Uterus (tissue), 4 donors: ENCODE measurements at places on chromosomes 7 and 10. TPM values are rescaled to one million over a fixed set of nuclear protein-coding genes. Genes with fewer than 3 reads are reported as not detected.

The LGI1 gene
- total RNA-seq, result not detected

The IFIT5 gene
- total RNA-seq, result 25.3 TPM

The FAM237B gene
- not detected for total RNA-seq

The GARIN1A gene
- not detected for total RNA-seq

The NKX1-2 gene
- total RNA-seq, result not detected

The PBLD gene
- total RNA-seq, result 0.88 TPM

- H3K4me1 ChIP-seq, result no peaks in the 10 kb centered on the region
- no peaks in the 10 kb centered on the region for H3K27me3 ChIP-seq
- H3K27ac ChIP-seq, result no peak overlapping the region
- no peak overlapping the region for H3K4me3 ChIP-seq
- H3K36me3 ChIP-seq, result no peaks in the 10 kb centered on the region
Measured at GRCh38 chr10:640673-641045, 48.8 kb downstream of the DIP2C start.

DNA sequence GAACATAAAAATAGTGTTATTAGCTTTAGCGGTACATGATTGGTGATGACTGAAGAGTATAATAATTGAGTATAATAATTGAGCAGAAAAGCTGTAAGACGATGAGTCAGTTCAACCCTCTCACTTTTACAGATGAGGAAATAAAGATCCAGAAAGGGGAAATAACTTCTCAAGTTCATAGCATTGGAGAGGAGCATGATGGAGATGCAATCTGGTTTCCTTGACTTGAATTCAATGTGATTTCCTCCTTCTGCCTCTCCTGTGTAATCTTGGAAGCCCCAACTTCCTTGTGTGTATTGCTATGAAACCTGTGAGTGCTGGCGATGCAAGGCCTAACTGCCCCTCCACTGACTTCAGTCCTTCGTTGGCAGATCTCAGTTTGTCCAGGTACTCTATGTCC is 265.1 kb downstream of the LRMDA start:
- H3K4me1 ChIP-seq, result no peaks in the 10 kb centered on the region
- DNase-seq, result no peak
- H3K27me3 ChIP-seq, result no peaks in the 10 kb centered on the region
- no peaks in the 10 kb centered on the region for H3K36me3 ChIP-seq
- H3K27ac ChIP-seq, result no peak overlapping the region
- no peak overlapping the region for H3K4me3 ChIP-seq

DNA sequence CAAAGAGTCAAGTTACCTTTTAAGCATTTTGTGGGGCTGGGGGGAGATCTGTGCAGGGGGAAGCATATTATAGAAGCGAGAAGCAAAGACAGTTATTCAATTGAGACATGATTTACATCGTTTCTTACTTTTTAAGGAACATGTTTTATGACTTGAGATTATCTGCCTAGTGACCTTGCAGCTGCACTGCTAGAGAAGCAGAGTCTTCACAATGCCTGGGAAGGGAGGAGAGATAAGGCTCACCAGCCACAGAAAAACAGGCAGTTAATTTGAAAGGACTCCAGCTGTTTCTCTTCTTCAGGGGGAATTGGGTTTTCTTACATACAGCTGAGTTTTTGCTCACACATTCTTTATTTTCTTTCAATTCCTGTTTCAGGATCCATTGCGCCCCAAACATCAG is 31.0 kb downstream of the PHYH start:
- DNase-seq, result no peak
- no peak overlapping the region for H3K4me3 ChIP-seq
- H3K27ac ChIP-seq, result no peak overlapping the region
- H3K27me3 ChIP-seq, result no peaks in the 10 kb centered on the region
- peaks cover 6% of the 10 kb centered on the region for H3K4me1 ChIP-seq

GRCh38 chr10:72736176-72736827 is 44.4 kb downstream of the MCU start:
- no peaks in the 10 kb centered on the region for H3K27me3 ChIP-seq
- H3K4me3 ChIP-seq, result no peak overlapping the region
- H3K4me1 ChIP-seq, result peaks cover 5% of the 10 kb centered on the region

GRCh38 chr7:122380992-122381391 is 76.4 kb upstream of the FEZF1 start:
- no peaks in the 10 kb centered on the region for H3K4me1 ChIP-seq
- no peak for DNase-seq
- H3K4me3 ChIP-seq, result no peak overlapping the region
- H3K36me3 ChIP-seq, result no peaks in the 10 kb centered on the region
- H3K27ac ChIP-seq, result no peak overlapping the region

DNA sequence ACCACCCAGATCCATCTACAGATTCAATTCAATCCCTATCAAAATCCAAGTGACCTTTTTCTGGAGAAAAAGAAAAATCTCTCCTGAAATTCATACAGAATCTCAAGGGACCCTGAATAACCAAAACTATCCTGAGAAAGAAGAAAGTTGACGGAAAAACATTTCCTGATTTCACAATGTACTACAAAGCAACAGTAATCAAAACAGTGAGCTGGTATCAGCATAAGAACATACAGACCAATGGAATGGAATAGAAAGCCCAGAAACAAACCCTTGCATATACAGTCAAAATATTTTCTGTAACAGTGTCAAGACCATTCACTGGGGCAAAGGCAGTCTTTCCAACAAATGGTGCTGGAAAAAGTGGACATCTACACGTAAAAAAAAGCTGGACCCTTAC is 89.9 kb downstream of the JMJD1C start:
- H3K27ac ChIP-seq, result no peak overlapping the region
- H3K36me3 ChIP-seq, result no peaks in the 10 kb centered on the region
- H3K27me3 ChIP-seq, result no peaks in the 10 kb centered on the region
- no peak overlapping the region for H3K4me3 ChIP-seq
- no peaks in the 10 kb centered on the region for H3K4me1 ChIP-seq
- DNase-seq, result no peak

DNA sequence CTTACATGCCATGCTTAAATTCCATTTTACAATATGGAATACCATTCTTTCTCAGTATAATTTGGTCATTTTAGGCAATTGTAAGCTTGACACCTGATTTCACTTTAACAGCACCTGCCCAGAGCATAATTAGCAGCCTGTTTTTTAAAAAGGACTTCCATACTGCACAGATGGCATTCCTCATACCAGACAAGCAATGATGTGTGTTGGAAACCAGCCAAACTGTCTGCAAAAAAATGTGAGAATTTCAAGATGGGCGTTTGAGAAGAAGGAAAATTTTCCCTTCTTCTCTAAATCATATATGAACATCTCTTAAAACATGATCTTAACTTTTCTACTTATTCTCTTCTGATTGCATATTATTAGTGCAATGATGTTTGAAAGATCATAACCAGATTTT is 40.4 kb upstream of the AGMO start:
- no peaks in the 10 kb centered on the region for H3K4me1 ChIP-seq
- no peaks in the 10 kb centered on the region for H3K27me3 ChIP-seq
- H3K27ac ChIP-seq, result no peak overlapping the region
- H3K4me3 ChIP-seq, result no peak overlapping the region
- no peak for DNase-seq

DNA sequence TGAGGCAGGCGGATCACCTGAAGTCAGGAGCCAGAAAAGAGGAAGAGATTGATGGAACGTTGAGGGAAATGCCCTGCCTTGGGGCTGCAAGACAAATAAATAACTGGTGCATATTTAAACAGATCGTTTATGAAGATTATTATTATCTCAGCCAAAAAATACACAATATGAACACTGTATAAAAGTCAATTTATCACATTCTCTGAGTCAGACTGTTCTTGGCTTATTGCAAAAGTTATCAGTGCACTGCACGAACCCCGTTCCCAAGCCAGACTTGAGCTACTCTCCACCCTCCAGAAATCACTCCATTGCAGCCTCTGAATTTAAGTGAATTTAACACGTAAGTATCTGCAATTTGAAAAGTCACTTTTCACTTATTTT is 1.6 kb downstream of the DNMBP start:
- no peaks in the 10 kb centered on the region for H3K27me3 ChIP-seq
- H3K4me1 ChIP-seq, result peaks cover 18% of the 10 kb centered on the region
- DNase-seq, result no peak
- no peaks in the 10 kb centered on the region for H3K36me3 ChIP-seq

DNA sequence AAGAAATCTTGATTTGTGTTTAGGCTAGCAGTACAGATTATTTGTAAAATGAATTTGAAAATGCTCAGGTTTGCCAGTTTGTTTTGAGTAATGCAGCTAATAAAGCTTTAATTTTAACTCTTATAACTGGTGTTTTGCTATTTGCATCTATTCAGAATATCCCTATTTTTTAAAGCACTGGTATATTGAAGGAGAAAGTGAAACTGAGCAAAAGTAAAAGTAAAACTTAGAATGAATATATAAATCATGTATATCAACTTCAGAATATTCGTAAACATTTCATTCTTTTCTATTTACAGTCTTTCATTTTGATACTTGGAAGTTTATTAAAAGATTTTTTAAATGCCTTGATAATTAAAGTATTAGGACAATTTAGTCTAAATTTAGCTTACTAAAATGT is 26.2 kb downstream of the TASOR2 start:
- H3K4me1 ChIP-seq, result no peaks in the 10 kb centered on the region
- no peak overlapping the region for H3K27ac ChIP-seq
- no peaks in the 10 kb centered on the region for H3K36me3 ChIP-seq
- H3K4me3 ChIP-seq, result no peak overlapping the region

DNA sequence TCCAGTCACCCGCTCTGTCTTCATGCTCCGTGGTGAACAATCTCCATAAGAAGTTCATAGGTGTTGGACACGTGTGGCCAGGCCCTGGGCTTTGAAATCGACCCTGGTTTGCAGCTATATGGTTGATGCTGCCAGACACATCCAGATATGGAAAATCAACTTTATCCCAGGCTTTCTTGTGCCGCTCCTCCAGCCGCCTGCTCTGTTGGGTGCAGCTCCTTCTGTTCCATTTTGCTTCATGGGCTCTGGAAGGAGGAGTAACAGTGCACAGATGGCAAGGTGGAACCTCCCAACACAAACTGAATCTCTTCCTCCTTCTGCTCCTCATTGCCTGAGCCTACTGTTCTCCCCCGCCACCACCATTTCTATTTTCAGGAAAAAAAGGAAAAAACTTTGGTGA is 44.7 kb downstream of the THNSL1 start:
- H3K27me3 ChIP-seq, result no peaks in the 10 kb centered on the region
- H3K27ac ChIP-seq, result no peak overlapping the region
- H3K4me3 ChIP-seq, result no peak overlapping the region
- no peak for DNase-seq
- H3K4me1 ChIP-seq, result no peaks in the 10 kb centered on the region
- H3K36me3 ChIP-seq, result no peaks in the 10 kb centered on the region

DNA sequence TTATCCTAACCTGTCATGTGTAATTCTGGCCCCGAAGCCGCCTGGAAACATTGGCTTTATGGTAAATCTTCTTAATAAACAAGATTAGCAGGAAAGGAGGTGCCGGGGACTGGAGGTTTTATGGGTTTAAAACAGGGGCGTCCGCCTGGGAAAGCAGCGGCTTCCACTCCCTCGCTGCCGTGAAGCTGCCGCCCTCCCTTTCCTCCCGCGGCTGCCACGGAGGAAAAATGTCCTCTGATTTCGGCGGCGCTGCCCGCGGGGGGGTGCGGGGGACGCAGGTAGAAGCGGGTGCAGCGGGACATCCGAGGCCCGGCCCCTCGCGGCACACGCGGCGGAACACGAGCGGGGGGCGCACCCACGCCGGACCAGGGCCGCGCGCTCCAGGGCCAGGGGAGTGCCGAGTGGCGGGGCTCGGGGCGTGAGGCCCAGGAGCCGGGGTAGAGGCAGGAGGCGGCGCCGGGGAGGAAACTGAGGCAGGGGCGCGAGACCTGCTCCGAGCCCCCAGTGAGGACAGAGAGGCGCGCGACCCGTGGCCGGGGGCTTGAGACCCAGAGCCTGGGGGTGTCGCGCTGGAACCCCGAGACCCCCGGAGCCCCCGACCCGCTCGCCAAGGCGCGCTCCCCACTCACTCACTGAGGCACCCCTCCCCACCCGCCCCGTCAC is 993 bp downstream of the PTPRN2 start:
- DNase-seq, result no peak
- no peaks in the 10 kb centered on the region for H3K27me3 ChIP-seq
- H3K36me3 ChIP-seq, result no peaks in the 10 kb centered on the region
- peaks cover 6% of the 10 kb centered on the region for H3K4me1 ChIP-seq

DNA sequence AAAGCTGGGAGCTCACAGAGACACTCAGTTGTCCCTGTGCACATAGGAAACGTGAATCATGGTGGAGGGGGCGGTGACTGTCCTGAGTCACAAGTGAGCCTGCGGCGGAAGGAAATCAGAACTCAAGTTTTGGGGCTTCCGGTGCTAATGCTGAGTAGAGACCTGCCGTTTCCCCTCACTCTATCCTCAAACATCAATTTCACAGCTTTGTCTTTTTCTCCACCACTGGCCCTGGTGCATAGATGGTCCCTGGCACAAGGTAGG is 21.9 kb downstream of the ADCYAP1R1 start:
- H3K27ac ChIP-seq, result no peak overlapping the region
- DNase-seq, result no peak
- H3K27me3 ChIP-seq, result no peaks in the 10 kb centered on the region
- no peaks in the 10 kb centered on the region for H3K4me1 ChIP-seq
- H3K36me3 ChIP-seq, result no peaks in the 10 kb centered on the region

- no peaks in the 10 kb centered on the region for H3K27me3 ChIP-seq
- H3K4me3 ChIP-seq, result no peak overlapping the region
- no peaks in the 10 kb centered on the region for H3K36me3 ChIP-seq
- H3K4me1 ChIP-seq, result no peaks in the 10 kb centered on the region
Measured at GRCh38 chr7:42338916-42339540, 102.0 kb upstream of the GLI3 start.

DNA sequence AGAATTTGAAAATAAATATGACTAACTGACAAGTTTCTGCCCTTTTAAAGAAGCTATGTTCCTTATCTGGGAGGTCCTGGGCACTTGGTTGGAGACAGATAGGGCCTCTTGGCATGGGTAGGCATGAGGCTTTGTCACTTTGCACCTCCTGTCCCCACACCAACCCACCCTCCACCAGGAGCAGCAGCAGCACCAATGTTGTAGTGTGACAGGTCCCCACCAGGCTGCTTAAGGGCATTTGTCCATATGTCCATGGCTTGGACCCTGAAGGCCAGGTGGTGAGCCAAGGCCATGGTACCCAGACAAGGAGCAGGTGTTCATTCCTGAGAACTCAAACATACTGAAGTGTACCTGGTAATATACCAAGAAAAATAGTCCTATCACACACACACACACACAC is 629.1 kb downstream of the ACTR3B start:
- peak overlapping the region; percentile 21 for H3K27ac ChIP-seq
- H3K27me3 ChIP-seq, result no peaks in the 10 kb centered on the region
- no peak overlapping the region for H3K4me3 ChIP-seq
- no peaks in the 10 kb centered on the region for H3K36me3 ChIP-seq

DNA sequence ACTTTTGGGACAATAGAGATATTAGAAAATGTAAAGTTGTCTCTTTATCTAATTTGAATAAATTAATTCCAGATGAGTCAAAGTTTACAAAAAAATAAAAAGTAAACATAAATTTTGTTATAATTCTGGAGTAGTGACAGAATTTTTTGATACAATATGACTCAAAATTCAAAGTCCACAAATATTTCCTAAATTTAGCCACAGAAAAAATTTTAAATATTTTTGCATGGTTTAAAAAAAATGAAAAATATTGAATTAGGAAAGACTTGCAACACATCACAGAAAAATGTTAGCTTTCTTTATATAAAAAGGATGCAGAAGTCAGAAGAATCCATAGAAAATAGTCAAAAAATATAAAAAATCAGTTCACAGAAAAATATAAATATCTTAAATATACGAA is 117.7 kb downstream of the ARHGAP21 start:
- no peak overlapping the region for H3K27ac ChIP-seq
- no peak overlapping the region for H3K4me3 ChIP-seq
- no peak for DNase-seq
- no peaks in the 10 kb centered on the region for H3K4me1 ChIP-seq
